ENCODE measurements at places on chromosomes 7 and 10.

DNA sequence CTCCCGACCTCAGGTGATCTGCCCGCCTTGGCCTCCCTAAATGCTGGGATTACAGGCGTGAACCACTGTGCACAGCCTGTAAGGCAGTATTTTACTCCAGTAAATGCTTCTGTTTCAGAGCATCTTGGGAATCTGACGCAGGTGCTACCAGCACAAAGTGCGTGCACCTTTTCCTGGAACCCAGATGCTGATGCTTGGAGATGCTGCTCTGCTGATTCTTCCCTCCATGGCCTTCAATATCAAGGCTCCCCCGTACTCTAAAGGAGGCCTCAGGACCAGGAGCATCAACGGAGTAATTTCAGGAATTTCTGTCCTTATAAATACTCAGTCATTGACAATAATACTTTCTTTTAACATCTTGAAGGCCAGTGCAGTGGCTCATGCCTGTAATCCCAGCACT is 23.5 kb downstream of the DENND2A start:
- DNase-seq, result no peak

GRCh38 chr10:96890580-96890979 is 58.5 kb downstream of the LCOR start:
- no peak for DNase-seq

GRCh38 chr7:149248777-149249176 is 9.3 kb downstream of the ZNF212 start:
- DNase-seq, result no peak

DNA sequence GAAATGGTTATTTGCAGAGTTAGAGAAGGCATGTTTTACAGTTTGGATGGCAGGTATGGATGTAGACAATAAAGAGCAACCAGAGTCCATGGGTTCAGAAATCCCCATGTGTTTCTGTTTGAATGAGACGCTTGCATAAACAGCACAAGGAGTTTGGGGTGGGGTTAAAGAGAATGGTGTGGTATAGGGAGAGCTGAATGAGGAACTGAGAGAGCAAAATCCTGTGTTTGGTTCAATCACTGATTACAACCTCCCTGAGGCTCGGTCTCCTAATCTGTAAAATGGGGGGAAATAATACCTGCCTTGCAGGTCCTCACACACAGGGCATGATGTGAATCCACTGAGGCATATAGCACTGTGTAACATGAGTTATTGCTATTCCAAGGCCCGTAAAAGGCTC is 23.7 kb downstream of the CAV1 start:
- no peak for DNase-seq

- DNase-seq, result no peak
Measured at GRCh38 chr10:129101232-129101980, 365.6 kb upstream of the MGMT start.

DNA sequence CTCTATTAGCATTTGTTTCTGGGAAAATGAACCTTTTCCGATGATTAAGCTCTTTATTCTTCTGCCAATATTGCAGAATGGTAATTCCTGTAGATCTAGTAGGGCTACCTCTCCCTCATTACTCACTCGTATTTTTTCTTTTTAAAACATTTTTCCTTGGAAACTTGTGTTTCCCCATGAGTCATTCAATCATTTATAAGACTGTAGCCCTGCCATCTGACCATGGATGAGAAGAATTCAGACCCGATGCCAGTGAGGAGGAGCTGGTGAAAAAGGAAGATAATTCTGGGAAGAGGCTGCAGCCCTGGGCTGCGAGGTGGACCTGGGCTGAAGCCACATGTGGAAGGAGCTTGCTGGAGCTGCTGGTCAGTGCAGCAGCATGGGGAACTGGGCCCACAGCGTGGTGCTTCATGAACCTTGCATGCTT is 242.8 kb downstream of the KLF6 start:
- no peak for DNase-seq

GRCh38 chr7:152000191-152000590 is 25.3 kb upstream of the GALNT11 start:
- no peak for DNase-seq

DNA sequence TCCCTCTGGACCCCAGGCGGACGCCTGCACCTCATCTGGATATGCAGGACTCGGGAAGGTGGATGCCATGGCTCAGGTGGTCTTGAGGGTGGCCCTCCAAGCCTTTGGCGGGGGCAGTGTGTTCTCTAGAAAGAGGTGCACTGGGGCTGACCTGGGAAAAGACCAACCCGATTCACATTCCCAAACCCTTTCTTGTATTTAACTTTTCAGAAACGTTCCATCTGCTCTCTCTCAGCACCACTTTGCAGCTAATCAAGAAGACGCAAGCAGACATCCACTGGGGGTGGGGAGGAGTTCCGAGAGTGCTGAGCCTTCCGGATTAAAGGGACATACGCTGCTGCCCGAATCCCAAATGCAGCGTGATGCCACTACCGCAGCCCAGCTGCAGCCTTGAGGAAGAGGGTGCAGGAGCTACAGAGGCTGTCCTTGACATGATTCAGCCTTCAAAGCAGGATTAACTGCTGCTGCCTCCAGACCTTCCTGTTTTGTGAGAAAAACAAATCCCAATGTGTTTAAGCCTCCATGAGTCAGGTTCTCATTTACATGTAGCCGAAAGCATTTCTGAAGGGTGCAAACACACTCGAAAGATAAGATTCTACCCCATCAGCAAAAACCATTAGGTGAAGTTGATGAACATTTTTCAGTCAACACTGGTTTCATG is 39.9 kb downstream of the RBM17 start:
- DNase-seq, result no peak

DNA sequence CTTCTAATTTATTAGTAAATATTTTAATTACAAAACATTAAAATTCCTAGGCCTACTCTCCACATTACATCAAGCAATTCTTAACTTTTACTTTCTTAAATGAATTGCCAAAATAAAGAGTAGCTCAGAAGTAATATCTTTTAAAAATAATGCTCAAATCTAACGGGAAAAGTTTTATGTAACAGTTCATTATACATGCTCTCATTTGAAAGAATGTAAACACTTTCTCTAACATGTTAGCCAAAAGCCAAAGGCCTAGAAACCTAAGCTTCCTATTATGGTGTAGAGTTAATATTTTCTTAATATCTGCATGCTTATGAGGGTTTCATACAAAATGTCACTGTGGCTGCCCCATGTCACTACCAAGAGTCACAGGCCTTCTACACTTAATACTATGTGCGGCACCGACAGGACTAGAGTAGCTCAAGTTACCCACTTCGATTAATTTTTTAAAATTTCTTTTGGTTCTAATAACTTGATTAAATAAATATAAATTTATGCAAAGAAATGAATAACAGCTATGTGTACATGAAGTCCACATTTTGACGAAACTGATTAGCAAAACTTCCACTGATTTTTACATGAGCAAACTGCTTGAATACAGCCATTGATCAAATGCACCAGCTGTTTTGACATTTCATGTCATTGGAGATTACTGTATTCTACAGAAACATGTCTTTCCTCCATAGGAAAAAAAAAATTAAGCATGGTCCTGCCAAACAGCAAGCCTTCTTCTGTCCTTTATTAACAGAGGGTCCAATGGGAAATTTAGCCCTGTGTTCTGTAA is 3.5 kb downstream of the COBL start:
- no peak for DNase-seq

GRCh38 chr10:105594296-105594695 is 953.2 kb downstream of the SORCS3 start:
- no peak for DNase-seq

- no peak for DNase-seq
Measured at GRCh38 chr7:77537778-77538280, 734 bp downstream of the PTPN12 start.

DNA sequence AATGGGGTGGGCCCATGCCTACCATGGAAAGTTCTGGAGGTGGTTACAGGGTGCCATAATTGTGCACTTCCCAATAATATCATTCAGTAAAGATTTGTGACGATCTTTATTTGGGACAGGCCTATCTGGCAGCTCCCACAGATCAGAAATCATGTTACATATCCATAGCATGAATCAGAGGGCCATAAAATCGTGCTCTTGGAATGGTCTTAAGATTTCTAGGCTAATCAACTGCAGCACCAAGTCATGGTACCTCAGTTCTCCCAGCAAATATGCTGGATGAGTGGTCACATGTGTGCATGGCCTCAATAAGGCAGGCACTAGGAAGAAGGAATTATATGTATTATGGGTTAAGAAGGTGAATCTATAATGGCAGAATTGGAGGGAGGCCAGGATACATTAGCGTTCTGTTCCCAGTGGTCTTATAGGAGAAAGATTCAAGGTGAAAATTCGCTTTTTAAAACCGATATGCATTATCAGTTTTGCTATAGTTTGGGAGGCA is 134.7 kb downstream of the NRP1 start:
- DNase-seq, result no peak

GRCh38 chr10:91955114-91955513 is 31.5 kb downstream of the BTAF1 start:
- no peak for DNase-seq

- DNase-seq, result no peak
Measured at GRCh38 chr10:21600804-21601433, 66.9 kb downstream of the MLLT10 start.

GRCh38 chr10:33248638-33249037 is 85.8 kb downstream of the NRP1 start:
- DNase-seq, result peak; percentile 62

GRCh38 chr10:86180861-86181260 is 185.7 kb downstream of the GRID1 start:
- DNase-seq, result no peak

- no peak for DNase-seq
Measured at GRCh38 chr10:8628351-8628750, 573.9 kb downstream of the GATA3 start.

GRCh38 chr7:16170671-16171070 is 250.7 kb downstream of the CRPPA start:
- DNase-seq, result no peak

GRCh38 chr10:29387269-29387668 is 98.4 kb downstream of the LYZL1 start:
- no peak for DNase-seq

DNA sequence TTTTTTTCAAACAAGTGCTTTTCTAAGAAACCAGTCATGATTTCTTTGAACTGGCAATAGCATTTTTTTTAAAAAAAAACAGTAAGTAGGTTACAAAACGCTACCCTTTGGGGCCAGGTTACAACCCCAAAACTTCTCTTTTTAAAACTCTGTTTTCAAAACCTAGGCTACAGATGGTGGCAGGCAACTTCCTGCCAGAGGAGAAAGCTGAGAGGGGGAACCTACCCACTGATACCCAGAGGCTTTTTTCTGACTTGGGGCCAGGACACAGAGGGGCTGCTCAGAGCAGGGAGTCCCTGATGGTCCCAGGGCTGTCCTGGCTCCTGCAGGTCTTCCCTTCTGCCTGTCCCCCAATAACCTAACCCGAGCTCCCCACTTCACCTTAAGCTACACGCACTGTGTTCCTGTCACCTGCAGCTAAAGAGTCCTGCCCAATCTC is 6.9 kb downstream of the STN1 start:
- peak; percentile 63 for DNase-seq

- no peak for DNase-seq
Measured at GRCh38 chr10:84269773-84270172, 24.9 kb downstream of the RGR start.

- DNase-seq, result no peak
Measured at GRCh38 chr10:114694752-114695151, 36.7 kb upstream of the ABLIM1 start.

- no peak for DNase-seq
Measured at GRCh38 chr10:78830062-78830975, 238.4 kb upstream of the ZMIZ1 start.

DNA sequence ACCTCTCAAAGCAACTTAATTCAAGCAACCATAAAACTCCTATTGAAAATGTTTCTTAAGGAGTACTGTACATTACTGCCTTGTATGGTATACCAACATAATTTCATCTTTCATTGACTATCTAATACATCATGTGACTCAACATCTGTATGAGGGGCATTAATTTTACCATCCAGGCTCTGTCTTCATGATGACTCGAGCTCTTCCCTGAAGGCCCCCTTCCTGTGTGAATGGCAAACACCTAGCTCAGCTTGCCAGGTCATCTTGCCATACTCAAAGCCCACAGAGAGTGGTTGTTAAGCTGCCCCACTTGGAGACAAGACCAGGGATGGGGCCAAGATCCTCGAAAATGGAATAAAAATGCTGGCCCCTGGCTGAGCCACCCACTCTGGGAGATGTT is 82.4 kb downstream of the SGMS1 start:
- no peak for DNase-seq

- peak; percentile 44 for DNase-seq
Measured at GRCh38 chr10:3666525-3667302, 118.3 kb downstream of the KLF6 start.

GRCh38 chr7:46253520-46253919 is 332.4 kb upstream of the IGFBP3 start:
- DNase-seq, result no peak

DNA sequence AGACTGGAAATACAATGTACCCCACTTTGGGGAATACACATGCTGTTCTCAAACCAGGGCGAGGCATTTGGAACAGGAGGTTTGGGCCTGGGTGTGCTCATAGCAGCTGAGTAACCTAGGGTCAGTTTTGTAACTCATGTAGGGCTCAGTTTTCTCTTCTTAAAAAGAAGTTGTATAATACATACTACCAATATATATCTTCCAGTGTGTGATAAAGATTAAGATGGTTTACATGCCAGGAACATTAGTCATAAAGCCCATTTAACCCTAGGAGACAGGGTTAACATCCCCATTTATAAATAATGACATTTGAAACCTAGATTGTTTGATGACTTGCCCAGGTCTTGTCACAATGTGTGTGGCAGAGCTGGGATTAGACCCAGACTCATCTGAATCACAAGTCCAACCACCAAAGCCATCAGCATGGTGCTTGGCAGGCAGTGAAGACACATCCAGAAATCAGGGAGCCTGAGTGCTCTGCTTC is 6.0 kb downstream of the AKR1B10 start:
- no peak for DNase-seq

GRCh38 chr10:48608976-48609375 is 4.1 kb upstream of the ARHGAP22 start:
- DNase-seq, result no peak

- no peak for DNase-seq
Measured at GRCh38 chr10:20888620-20889330, 8.3 kb downstream of the NEBL start.

- DNase-seq, result no peak
Measured at GRCh38 chr7:111842491-111842890, 280.2 kb upstream of the IMMP2L start.

DNA sequence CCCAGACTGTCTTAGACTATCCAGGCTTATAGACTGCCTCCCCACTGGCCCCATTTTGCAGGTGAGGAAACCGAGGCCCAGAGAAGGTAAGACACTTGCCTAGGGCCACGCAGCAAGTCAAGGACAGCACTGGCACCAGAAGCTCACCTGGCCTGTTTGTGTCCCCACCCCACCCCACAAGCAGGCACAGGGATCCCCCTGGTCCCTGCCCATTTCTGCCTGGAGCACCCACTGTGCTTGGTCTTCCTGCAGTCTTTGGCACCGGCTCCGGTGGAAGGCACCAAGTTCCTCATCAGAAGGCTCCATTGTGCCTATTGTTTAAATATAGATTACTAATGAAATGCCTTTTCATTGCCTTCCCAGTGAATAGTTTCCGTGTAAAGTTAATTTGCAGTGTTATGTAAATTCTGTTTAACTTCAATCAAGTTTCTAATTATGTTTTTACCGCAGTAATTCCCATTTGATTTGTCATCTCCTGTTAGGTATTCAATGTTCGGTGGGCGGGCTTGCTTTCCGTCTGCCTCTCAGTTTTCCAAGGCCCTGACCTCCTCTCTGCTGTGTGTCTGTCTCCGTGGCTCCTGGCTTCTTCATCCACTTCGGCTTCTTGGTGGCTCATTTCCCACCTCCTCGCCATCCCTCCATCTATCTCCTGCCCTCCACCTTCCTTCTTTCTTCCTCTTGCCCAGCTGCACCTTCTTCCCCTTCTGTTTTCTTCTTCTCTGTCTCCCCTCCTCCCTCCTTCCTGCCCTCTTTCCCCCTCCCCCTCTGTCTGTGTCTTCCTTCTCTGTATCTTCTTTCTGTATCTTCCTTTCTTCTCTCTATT is 75.8 kb downstream of the ZMIZ1 start:
- no peak for DNase-seq
